Activated CD4-positive, alpha-beta T cell treated with anti-CD3 and anti-CD28 coated beads, Interleukin-2, amount 10 ng/mL, durations not matched to agents 24 days and 14 days (primary cell): ENCODE measurements at places on chromosomes 5 and 9. TPM values are rescaled to one million over a fixed set of nuclear protein-coding genes. Genes with fewer than 3 reads are reported as not detected.

GRCh38 chr5:58266402-58266801 lies 193.5 kb downstream of the PLK2 start:
- H3K4me3 ChIP-seq, result no peak overlapping the region
- H3K27me3 ChIP-seq, result peaks cover 2% of the 10 kb centered on the region
- no peaks in the 10 kb centered on the region for H3K36me3 ChIP-seq
- no peaks in the 10 kb centered on the region for H3K4me1 ChIP-seq

DNA sequence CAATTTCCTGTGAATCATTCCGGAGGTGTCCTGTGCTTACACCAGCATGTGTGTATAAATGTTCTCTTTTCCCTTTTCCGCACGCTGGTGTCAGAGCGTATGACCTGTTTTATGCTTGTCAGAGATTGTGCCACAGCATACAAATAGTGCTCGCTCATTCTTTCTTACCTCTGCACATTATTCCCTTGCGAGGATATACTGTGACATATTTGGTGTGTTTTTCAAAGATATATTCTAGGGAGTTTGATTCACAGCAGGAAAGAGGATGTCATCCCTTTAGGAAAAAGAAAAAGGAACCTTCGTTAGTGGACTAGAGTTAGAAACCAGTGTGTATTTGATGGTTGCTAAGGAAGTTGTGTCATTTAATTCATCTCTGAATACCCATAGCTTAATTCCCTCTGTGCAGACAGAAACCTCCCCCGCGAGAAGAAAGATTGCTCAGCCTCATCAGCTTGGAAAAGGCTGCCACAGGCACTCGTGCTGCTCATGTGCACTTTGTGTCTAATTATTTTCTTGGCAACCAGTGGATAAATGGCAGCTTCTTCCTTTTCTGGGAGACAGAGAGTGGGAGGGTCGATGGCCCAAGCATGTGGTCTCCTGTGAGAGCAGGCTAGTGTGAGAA lies 14.7 kb upstream of the CCIN start:
- H3K27ac ChIP-seq, result peak overlapping the region; percentile 61
- no peaks in the 10 kb centered on the region for H3K27me3 ChIP-seq
- no peak for DNase-seq
- peaks cover 49% of the 10 kb centered on the region for H3K4me1 ChIP-seq

GRCh38 chr9:92790542-92791527 lies 26.2 kb upstream of the BICD2 start:
- H3K27ac ChIP-seq, result no peak overlapping the region
- H3K4me1 ChIP-seq, result peaks cover 8% of the 10 kb centered on the region
- peaks cover 2% of the 10 kb centered on the region for H3K36me3 ChIP-seq
- peak; percentile 92 for DNase-seq
- H3K27me3 ChIP-seq, result peaks cover 9% of the 10 kb centered on the region

DNA sequence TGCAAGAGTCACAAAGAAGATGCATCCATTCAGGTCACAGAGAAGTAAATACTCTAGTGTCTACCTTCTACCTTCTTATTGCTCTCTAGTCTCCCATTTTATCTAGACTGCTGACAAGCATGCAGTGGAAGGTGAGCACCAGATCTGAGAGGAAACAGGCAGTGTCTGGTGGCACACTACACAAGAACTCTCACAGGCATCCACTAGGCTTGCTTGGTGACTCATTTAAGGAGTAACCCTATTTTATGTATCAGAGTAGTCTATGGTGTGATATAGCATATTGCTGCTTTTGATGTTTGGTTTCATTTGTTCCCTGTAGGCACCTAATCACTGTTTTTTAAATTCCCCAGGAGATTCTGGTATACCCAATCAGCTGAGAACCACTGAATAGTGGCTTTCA lies 1.6 kb upstream of the THBS4 start:
- DNase-seq, result peak; percentile 78
- H3K27ac ChIP-seq, result no peak overlapping the region
- no peaks in the 10 kb centered on the region for H3K36me3 ChIP-seq
- H3K4me3 ChIP-seq, result no peak overlapping the region

DNA sequence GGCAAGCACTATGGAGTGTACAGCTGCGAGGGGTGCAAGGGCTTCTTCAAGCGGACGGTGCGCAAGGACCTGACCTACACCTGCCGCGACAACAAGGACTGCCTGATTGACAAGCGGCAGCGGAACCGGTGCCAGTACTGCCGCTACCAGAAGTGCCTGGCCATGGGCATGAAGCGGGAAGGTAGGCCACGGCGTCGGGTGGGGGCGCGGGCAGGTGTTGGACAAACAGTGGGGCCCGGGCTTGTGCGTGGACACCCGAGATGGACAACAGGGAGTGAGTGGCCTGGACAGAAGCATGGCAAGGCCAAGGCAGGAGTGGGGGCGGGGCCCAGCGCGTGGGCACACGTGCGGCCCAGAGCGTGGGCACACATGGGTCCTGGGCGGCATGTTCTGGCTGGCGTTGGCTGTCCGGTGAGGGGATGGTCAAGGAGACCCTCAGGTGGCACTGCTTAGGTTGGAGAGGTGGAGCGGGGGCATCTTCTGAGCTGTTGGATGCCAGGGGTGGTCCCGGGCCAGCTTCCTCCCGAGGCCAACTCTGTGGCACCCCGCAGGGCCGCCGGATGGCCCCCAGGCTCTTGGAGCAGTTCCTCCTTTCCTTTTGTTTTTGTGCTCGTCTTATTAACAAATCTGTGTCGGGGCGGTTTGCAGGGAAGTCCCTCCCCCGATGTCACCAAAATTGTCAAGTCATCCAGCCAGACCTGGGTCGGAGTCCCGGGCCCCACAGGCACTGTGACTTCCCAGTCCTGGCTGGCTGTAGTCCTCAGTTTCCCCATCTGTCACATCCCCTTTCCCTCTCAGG lies 82.9 kb downstream of the RXRA start:
- H3K27ac ChIP-seq, result no peak overlapping the region
- peaks cover 20% of the 10 kb centered on the region for H3K4me1 ChIP-seq
- H3K4me3 ChIP-seq, result no peak overlapping the region
- peaks cover 17% of the 10 kb centered on the region for H3K27me3 ChIP-seq
- no peaks in the 10 kb centered on the region for H3K36me3 ChIP-seq
- no peak for DNase-seq

DNA sequence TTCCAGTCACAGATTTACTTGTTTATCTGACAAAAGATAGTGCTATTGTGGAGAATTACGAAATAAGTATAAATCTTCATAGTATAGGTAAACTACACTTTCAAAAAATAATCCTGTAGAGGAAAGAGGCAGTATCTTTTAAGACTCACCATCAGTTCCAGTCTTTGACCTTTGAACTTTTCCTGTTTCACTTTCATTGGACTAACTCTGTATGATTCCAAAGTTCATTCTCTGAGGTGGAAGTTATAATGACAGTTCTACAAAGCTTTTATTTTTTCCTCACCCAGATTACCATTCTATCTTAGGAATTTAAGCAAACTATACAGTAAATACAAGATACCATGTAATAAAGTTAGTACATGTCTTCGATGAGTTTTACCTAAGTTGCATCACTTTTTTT lies 901.3 kb upstream of the SEMA6A start:
- H3K4me1 ChIP-seq, result no peaks in the 10 kb centered on the region
- DNase-seq, result no peak
- H3K36me3 ChIP-seq, result no peaks in the 10 kb centered on the region
- no peak overlapping the region for H3K27ac ChIP-seq
- H3K27me3 ChIP-seq, result no peaks in the 10 kb centered on the region

GRCh38 chr5:67031692-67032091 lies 164.9 kb downstream of the CD180 start:
- H3K27me3 ChIP-seq, result no peaks in the 10 kb centered on the region
- peak overlapping the region; percentile 90 for H3K27ac ChIP-seq
- H3K36me3 ChIP-seq, result peaks cover 10% of the 10 kb centered on the region
- DNase-seq, result no peak

- H3K27ac ChIP-seq, result no peak overlapping the region
- DNase-seq, result no peak
- no peaks in the 10 kb centered on the region for H3K4me1 ChIP-seq
- H3K27me3 ChIP-seq, result no peaks in the 10 kb centered on the region
- H3K4me3 ChIP-seq, result no peak overlapping the region
Observed at GRCh38 chr5:57931807-57932206, 449.2 kb upstream of the ACTBL2 start.

- no peaks in the 10 kb centered on the region for H3K4me1 ChIP-seq
- H3K27me3 ChIP-seq, result no peaks in the 10 kb centered on the region
- no peak overlapping the region for H3K27ac ChIP-seq
- no peaks in the 10 kb centered on the region for H3K36me3 ChIP-seq
- no peak for DNase-seq
Observed at GRCh38 chr9:87854580-87854955, 28.1 kb upstream of the SPATA31E1 start.

Gene TIMD4
- 13.9 and 15.1 TPM in 2 replicates for total RNA-seq

Gene C5orf58
- total RNA-seq, result not detected in 2 replicates

DNA sequence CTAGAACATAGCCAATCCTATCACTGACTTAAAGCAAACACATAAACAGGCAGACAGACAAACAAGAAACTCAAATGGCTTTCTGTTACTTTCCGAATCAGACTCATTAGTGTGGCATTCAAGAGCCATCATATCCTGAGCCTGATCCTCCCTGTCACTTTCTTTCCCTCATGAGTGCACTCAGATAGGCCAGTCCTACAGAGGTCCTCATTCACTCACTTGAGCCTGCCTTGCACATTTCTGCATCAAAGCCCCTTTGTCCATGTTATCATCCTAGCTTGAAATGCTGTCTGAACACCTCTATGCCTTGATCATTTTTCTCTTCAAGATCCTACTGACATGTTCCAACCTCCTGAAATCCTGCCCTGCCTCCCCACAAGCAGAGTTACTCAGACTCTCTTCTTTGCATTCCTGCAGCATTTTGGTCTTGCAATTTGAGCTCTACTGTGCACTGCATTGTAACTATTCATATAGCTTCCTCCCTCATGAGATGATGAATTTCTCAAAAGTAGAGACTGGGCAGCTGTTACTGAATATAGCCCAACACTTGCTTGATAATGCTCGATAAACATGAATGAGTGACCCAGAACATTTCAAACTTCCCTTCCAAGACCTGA lies 126.9 kb downstream of the PALM2AKAP2 start:
- H3K4me3 ChIP-seq, result no peak overlapping the region
- H3K27me3 ChIP-seq, result no peaks in the 10 kb centered on the region
- peaks cover 19% of the 10 kb centered on the region for H3K4me1 ChIP-seq

DNA sequence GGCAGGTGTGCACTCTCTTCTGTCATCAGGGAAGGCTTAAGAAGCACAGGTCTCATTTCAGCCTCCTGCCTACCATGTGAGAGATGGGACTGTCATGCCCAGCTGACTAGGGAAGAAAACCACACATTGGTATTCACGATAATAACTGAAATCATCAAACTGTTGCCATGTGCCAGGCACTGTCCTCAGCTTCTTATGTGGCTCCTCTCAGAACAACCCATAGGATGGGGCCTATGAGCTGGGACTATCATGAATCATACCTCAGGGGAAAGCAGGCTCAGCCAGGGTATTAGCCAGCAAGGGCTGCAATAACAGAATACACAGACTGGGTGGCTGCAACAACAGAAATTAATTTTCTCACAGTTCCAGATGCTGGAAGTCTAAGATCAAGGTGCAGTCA lies 3.3 kb downstream of the AFAP1L1 start:
- DNase-seq, result no peak
- H3K27me3 ChIP-seq, result peaks cover 73% of the 10 kb centered on the region
- H3K36me3 ChIP-seq, result no peaks in the 10 kb centered on the region

DNA sequence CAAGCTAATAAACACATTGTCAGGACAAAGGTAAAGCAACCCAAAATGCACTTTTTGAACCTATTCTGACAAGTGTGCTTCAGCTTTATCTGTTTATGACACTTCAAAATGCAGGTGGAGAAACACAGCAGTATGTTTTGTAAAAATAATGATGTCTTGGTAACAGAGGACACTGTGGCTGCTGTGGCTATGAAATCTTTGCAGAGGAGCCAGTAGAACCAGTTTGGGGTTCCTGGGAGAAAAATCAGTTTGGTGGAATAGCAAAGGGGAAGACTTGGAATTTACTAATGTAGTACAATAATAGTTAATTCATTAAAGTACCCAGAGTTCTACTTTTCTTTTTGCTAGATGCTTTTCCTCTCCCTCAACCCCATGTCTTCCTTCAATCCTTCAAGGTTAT lies 40.6 kb downstream of the SIL1 start:
- no peak overlapping the region for H3K4me3 ChIP-seq
- no peak for DNase-seq
- H3K27ac ChIP-seq, result no peak overlapping the region
- H3K36me3 ChIP-seq, result no peaks in the 10 kb centered on the region
- no peaks in the 10 kb centered on the region for H3K4me1 ChIP-seq

- peaks cover 77% of the 10 kb centered on the region for H3K4me1 ChIP-seq
- H3K4me3 ChIP-seq, result peak overlapping the region; percentile 93
- no peaks in the 10 kb centered on the region for H3K27me3 ChIP-seq
- H3K36me3 ChIP-seq, result peaks cover 83% of the 10 kb centered on the region
- DNase-seq, result no peak
- H3K27ac ChIP-seq, result peak overlapping the region; percentile 96
Observed at GRCh38 chr9:120922404-120923195, 4.0 kb downstream of the TRAF1 start.

DNA sequence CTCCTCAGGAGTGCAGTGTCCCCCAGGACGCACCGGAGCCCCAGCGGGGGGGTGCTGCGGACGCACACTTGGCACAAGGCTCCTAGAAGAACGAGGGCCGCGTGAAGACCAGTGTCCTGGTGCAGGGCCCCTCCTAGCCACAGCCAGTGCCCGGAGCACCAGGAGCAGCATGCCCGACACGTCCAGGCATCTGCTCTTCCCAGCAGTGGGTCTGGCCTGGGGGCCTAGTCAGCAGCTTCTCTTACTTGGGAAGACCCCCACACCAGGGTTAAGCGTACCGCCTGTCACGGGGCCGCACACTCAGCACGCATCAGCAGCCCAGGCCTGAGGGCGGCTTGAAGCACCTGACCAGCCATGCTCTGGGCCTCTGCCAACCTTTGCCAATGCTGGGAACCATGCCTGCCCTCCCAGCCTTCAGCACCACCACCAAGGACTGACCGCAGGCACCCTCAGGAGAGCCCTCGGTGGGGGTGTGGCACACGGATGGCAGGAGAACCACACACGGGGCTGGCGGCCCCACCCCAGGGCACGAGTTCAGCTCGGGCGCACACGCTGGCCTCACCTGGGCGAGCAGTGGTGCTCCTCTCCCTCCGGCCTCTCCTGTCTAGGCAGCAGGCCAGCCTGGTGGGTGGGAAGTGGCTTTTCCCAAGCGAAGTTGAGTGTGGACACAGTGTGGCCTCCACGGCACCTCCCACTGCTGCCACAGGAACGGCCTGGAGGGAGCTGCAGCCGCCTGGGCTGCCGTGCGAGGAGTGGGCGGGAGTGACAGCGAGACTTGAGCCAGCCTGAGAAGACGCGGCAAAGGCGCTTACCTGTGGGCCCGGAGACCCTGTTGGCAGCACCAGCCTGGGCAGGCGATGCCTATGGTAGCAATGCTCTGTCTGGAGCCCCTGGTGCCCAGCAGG lies 12.0 kb upstream of the AJM1 start:
- H3K27me3 ChIP-seq, result no peaks in the 10 kb centered on the region
- peaks cover 19% of the 10 kb centered on the region for H3K36me3 ChIP-seq
- no peak overlapping the region for H3K4me3 ChIP-seq
- H3K4me1 ChIP-seq, result no peaks in the 10 kb centered on the region
- DNase-seq, result no peak

DNA sequence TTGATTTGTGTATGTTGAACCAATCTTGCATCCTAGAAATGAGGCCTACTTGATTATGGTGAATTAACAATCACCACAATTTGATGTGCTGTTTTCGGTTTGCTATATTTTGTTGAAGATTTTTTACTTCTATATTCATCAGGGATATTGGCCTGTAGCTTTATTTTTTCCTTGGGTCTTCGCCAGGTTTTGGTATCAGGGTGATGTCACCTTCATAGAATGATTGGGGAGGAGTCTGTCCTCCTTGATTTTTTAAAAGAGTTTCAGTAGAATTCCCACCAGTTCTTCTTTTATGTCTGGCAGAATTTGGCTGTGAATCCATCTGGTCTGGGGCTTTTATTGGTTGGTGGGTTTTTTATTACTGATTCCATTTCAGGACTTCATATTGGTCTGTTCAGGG lies 115.2 kb downstream of the CPLANE1 start:
- no peak overlapping the region for H3K4me3 ChIP-seq
- H3K27ac ChIP-seq, result no peak overlapping the region
- no peaks in the 10 kb centered on the region for H3K27me3 ChIP-seq
- DNase-seq, result no peak
- H3K36me3 ChIP-seq, result peaks cover 46% of the 10 kb centered on the region
